ENCODE measurements at places on chromosomes 1 and 21.

DNA sequence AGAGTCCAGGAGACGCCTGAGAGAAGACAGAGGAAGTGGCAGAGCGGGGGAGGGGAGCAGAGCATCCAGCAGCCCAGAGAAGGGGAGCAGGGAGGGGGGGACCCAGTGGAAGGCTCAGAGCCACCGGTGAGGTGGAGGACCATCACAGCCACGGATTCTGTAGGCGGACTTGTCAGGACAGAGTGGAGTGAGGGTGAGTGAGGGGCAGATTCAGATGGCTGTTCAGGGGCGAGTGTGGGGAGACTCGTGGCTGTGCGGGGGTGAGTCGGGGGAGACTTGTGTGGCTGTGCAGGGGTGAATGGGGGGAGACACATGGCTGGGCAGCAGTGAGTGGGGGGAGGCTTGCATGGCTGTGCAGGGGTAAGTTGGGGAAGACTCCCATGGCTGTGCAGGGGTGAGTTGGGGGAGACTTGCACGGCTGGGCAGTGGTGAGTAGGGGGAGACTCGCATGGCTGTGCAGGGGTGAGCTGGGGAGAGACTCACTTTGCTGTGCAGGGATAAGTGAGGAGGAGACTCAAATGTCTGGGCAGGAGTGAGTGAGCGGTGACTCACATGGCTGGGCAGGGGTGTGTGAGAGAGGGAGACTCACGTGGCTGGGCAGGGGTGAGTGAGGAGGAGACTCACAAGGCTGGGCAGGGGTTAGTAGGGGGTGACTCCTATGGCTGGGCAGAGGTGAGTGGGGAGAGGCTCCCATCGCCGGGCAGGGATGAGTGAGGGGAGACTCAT, 56.8 kb upstream of the ABCG1 start:
- H3K4me3 ChIP-seq: no peak overlapping the region
- H3K27me3 ChIP-seq: no peaks in the 10 kb centered on the region
- no peak overlapping the region for H3K27ac ChIP-seq
- no peak for DNase-seq

- H3K4me3 ChIP-seq: no peak overlapping the region
- peak; percentile 48 for DNase-seq
- peaks cover 7% of the 10 kb centered on the region for H3K4me1 ChIP-seq
- no peak overlapping the region for H3K27ac ChIP-seq
- no peaks in the 10 kb centered on the region for H3K36me3 ChIP-seq
- no peaks in the 10 kb centered on the region for H3K27me3 ChIP-seq
These were observed 36.0 kb upstream of the DISC1 start for GRCh38 chr1:231590453-231591198.

DNA sequence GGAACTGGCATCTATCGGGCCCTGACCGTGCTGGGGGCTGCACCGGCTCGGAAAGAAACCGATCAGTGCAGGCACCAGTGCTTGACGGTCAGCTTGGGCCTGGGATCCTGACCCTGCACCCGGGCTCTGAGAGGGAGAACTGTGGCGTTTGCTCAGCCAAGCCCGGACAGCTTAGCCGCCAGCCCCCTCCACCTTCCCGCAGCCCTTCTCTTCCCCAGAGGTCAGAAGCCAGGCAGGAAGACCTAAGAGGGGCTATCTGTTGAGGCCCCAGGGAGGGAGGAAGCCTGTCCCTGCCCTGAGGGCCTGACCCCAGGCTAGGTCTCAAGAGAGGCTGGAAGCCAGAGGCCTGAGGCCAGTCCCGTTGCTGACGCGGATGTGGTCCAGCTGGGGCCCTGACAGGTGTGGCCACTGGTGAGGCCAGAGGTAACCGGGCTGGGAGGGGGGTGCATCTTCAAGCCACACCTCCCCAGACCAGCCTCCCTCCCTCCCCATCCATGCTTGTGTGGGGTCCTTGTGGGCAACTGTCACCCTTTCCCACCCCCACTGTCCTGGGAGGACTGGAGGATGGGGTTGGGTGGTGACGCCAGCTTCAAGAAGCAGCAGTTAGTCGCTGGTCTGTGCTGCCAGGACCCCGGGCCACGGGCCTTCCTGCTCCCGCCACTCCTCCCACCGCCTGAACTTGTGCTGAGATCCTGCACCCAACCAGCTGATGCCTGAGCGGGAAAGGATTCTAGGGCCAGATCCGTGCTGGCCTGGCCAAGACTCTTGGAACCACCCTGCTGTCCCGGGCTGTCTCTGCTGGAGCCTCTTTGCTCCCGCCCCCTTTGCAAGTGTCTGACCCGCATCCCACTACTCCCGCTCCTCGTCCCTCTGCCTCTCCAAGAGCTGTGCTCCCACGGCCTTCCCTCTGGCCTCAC, 2.6 kb upstream of the DVL1 start:
- H3K36me3 ChIP-seq: no peaks in the 10 kb centered on the region
- peaks cover 63% of the 10 kb centered on the region for H3K4me1 ChIP-seq
- peak; percentile 72 for DNase-seq
- H3K27ac ChIP-seq: peak overlapping the region; percentile 62

DNA sequence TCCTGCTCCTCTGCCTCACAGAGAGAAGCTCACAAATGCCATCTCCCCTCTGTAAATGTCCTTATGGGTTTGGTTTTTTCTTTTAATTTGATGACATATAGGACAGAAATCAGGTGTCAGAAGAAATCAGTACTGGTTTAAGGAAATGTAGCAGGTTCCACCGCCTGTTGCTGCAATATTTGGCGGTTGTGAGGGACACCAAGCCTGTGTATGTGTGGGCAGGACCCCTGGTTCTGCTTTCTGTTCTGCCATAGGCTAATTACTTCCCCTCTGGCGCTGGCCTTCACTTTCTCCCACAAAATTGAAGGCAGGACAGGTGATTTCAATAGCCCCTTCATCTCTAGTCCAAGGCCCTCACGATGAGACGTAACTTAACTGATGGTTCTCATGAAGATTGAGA, 69.2 kb downstream of the PRDM2 start:
- no peak overlapping the region for H3K4me3 ChIP-seq
- H3K27me3 ChIP-seq: no peaks in the 10 kb centered on the region
- H3K4me1 ChIP-seq: peaks cover 76% of the 10 kb centered on the region
- H3K36me3 ChIP-seq: peaks cover 22% of the 10 kb centered on the region
- no peak for DNase-seq

- H3K27ac ChIP-seq: no peak overlapping the region
- H3K36me3 ChIP-seq: no peaks in the 10 kb centered on the region
- no peak overlapping the region for H3K4me3 ChIP-seq
- DNase-seq: no peak
- no peaks in the 10 kb centered on the region for H3K4me1 ChIP-seq
- no peaks in the 10 kb centered on the region for H3K27me3 ChIP-seq
These were observed 50.5 kb downstream of the EPHB2 start for GRCh38 chr1:22761101-22761500.

DNA sequence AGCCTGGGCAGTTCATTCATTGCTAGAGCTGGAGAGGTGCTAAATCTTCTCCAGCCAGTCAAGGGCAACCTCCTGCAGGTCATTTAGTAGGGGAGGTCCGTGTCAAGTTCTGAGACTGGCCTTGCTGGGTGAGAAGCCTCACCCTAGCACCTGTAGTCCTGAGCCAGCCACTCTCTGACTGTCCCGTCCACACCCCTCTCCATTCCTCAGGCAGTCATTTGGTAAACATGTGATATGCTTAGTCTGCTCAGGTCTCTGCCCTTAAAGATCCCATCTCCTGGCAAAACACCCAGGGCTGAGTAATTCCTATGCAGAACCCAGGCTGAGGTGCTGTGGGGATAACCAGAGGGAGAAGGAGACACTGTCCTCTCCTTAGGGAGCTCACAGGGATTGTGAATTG, 13.7 kb upstream of the IGFN1 start:
- peak; percentile 34 for DNase-seq
- H3K4me3 ChIP-seq: no peak overlapping the region
- no peak overlapping the region for H3K27ac ChIP-seq
- H3K36me3 ChIP-seq: no peaks in the 10 kb centered on the region
- H3K27me3 ChIP-seq: no peaks in the 10 kb centered on the region

- no peak overlapping the region for H3K27ac ChIP-seq
- H3K4me1 ChIP-seq: no peaks in the 10 kb centered on the region
- DNase-seq: no peak
- H3K36me3 ChIP-seq: peaks cover 49% of the 10 kb centered on the region
- no peak overlapping the region for H3K4me3 ChIP-seq
These were observed 187.0 kb upstream of the HP1BP3 start for GRCh38 chr1:20974069-20974468.

- H3K27ac ChIP-seq: no peak overlapping the region
- no peak for DNase-seq
- H3K4me3 ChIP-seq: no peak overlapping the region
- H3K36me3 ChIP-seq: no peaks in the 10 kb centered on the region
- H3K4me1 ChIP-seq: peaks cover 9% of the 10 kb centered on the region
These were observed 4.6 kb upstream of the FNDC10 start for GRCh38 chr1:1604374-1605033.
